GM23338 (cell line): ENCODE measurements at places on chromosomes 11 and 22. TPM values are rescaled to one million over a fixed set of nuclear protein-coding genes. Genes with fewer than 3 reads are reported as not detected.

The PARVG gene
- 0.14 TPM in 1 of 2 replicates, not detected in the other for total RNA-seq

The TST gene
- total RNA-seq, result 32.4 and 32.7 TPM in 2 replicates

The SSTR3 gene
- total RNA-seq, result 0.04 and 0.66 TPM in 2 replicates

The HIC2 gene
- total RNA-seq, result 28.0 and 34.0 TPM in 2 replicates

The GVQW3 gene
- 3.4 and 4.9 TPM in 2 replicates for total RNA-seq

The PLAAT4 gene
- total RNA-seq, result 0.69 and 3.3 TPM in 2 replicates

The C11orf87 gene
- 0.31 and 0.56 TPM in 2 replicates for total RNA-seq

The PANX3 gene
- not detected in 2 replicates for total RNA-seq

The NPTXR gene
- 9.3 and 13.4 TPM in 2 replicates for total RNA-seq

The C11orf21 gene
- total RNA-seq, result not detected in 2 replicates

The OR8U1 gene
- not detected in 2 replicates for total RNA-seq

The RHOG gene
- total RNA-seq, result 38.6 and 39.5 TPM in 2 replicates

The UBQLN3 gene
- not detected in 2 replicates for total RNA-seq

The HPX gene
- 0.50 and 0.63 TPM in 2 replicates for total RNA-seq

The PRRG4 gene
- 1.9 and 2.2 TPM in 2 replicates for total RNA-seq

The KCTD17 gene
- 26.9 and 35.0 TPM in 2 replicates for total RNA-seq

GRCh38 chr11:132147464-132147863 lies 777.0 kb downstream of the NTM start:
- DNase-seq, result no peak

DNA sequence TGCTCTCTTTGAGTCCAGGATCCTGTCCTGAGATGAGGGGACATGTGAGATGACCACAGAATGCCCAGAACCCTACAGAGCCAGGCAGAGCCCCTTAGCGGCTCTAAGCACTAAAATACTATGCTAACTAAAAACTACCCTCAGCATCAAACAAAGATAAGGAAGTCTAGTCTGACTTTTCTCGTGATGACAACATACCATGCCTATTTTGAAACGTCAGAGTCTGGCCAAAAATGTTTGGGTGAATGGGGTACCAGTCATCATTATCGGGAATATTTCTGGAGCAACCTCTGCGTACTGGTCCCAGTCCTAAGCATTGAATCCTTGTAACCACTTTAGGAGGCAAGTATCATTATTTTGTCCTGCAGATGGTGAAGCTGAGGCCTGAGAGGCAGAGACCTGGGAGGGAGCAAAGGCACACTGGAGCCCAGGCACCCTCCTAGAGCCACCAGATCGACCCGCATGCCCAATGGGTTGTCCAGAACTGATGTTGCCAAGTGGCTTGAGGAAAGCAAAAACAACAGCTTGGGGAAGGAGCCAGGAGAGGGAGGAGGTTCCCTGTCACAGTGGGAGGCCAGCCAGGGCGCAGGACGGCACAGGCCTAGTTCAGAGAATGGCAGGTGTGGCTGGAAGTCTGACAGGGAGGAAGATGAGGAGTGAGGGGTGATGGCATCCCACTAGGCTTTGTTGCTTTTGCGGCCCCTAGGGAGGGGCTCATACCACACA lies 7.2 kb upstream of the OSM start:
- DNase-seq, result no peak

- DNase-seq, result no peak
Measured at GRCh38 chr22:39839204-39839603, 54.4 kb downstream of the ENTHD1 start.

- DNase-seq, result peak; percentile 84
Measured at GRCh38 chr11:63888170-63889086, 28.5 kb downstream of the RCOR2 start.

DNA sequence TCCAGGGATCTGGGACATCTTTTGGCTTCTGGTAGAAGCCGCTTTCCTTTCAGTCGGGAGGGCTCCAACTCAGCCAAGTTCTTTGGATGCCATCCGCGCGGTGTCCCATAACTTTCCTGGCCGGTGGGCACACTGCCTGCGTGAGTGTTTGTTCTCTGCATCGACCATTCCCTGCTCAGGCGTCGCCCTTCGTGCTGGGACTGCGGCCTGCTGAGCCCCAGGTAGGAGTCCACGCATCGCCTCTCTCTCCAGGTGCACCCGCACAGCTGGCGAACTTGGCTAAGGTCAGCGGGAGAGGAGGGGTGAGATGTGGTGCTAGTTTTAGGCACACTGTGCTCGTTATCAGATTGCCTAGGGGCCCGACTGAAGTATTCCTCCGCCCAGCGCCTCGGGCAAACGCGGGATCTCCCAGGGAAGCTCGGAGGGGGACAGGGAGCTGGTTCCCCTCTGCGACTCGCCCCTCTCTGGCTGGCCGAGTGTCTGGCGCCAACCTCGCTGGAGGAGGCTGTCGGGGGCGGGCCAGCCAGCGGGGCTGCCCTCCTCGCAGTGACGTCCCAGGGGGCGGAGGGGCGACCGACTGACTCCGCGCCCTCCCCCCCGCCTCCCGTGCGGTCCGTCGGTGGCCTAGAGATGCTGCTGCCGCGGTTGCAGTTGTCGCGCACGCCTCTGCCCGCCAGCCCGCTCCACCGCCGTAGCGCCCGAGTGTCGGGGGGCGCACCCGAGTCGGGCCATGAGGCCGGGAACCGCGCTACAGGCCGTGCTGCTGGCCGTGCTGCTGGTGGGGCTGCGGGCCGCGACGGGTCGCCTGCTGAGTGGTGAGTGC lies at the start of gene LAYN:
Gene LAYN, plus strand, starts transcription at position 607 of the 823 bp plus-strand sequence. Its CDS starts 124 bp downstream, at position 731.
- DNase-seq, result peak; percentile 81

DNA sequence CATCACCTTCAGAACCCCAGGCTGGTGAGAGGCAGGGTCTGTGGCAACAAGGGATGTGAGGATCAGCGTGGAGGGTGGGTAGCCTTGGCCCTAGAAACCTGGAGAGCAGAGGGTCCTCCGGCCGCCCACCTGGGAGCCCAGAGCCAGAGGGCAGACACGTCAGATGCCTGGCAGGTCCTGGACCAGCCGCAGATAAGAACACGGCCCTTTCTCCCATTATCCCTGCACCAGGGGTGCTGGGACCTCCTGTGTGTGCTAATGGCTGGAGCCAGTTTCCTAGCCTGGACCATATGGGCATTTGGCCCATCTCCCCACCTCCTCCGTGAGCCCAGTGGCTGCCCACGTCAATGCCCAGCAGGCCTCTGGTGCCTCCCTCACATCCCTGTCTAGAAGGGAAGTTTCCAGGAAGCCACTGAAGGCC lies 88.4 kb downstream of the MORC2 start:
- DNase-seq, result no peak

DNA sequence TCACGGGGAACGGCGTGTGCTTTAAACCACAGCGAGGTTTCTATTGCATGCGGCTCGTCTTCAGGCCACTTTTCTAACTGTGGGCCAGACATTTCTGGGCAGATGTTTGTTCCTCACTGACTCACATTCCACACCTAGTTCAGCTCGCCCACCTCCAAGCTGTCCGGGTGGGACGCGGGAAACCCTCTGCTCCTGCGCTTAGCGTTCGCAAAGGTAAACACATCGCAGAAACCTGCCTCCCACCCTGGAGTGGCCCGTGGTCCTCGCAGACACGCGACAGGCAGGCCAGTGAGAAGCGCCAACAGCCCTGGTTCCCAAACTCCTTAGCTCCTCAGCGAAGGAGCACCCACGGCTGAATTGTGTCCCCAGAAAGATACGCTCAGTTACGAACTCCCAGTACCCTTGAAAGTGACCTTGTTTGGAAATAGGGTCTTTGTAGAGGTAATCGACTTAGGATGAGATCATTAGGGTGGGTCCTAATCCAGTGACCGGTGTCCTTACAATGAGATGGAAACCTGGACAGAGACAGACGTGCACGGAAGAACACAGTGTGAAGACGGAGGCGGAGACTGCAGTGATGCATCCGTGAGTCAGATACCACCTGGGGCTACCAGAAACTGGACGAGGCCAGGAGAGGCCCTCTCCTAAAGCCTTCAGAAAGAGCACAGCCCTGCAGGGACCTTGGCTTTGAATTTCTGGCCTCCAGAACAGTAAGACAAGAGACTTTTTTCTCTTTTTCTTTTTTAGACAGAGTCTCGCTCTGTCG lies 82.7 kb downstream of the CELSR1 start:
- DNase-seq, result no peak

GRCh38 chr11:69411257-69411924 lies 70.1 kb upstream of the LINC01488 start:
- DNase-seq, result no peak

DNA sequence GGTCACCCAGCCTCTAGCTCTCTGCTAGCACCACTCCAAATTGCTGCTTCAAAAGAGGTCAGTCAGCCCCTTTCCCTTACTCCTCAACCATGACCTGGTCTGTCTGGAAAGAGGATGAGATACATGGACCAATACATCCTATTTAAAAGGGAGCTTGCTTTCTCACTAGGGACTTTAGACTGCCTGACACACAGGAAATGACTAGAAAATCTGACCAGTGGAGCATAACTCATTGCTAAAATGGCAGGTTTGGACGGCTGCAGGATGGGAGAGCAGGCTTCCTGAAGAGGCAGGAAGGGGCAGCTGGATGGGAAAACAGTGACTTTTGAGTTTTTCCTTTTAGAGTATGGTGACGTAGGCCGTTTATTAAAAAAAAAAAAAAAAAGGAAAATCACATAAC lies 25.3 kb downstream of the STIM1 start:
- DNase-seq, result no peak

GRCh38 chr22:42670921-42671709 lies 21.9 kb upstream of the CYB5R3 start:
- DNase-seq, result no peak

DNA sequence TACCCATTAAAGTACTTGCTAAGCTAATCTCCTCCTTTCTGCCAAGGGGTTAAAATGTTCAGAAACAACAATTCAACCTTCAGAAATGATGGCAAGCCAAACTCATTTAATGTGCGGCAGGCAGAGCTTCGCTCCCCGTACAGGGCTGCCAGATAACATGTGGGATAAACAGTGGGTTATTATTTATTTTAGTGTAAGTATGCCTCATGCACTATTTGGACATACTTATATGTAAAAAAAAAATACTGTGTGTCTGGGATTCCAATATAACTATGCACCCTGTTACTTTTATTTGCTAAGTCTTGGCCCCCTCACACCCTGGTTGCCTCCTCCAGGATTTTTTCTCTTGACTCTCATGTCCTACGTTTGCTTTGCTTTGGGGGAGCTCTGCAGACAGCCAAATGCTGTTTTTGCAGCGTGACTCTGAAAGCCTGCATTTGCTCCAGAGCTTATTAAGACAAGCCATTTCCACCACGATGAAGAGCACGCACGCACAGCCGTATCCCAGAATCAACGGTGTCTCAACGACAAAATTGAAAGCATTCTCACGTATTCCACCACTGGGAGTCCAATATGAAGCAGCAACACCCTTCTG lies 86.5 kb upstream of the SHANK2 start:
- DNase-seq, result no peak

DNA sequence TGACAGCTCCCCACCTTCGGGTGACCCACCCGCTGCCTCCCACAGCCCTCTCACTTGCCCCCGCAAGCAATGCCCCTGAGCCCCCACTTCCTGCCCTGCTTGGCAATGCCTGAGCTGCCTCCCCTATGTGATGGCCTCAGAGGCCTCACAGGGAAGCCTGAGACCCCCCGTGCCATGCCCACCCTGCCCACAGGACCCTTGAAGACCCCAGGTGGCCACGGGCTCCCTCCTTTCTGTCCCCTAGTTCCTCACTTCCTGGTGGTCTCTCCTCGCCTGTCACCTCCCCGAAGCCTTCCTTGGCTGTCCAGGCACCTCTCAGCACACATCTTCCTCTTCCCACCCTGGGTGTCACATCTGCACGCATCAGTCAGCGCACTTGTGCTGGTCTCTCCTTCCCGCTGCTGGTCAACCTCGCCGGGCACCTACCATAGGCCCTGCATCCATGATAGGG lies 90.5 kb downstream of the BRD1 start:
- no peak for DNase-seq

GRCh38 chr11:59208956-59209355 lies 3.8 kb downstream of the MPEG1 start:
- DNase-seq, result no peak

GRCh38 chr11:120385655-120386054 lies 49.4 kb downstream of the ARHGEF12 start:
- DNase-seq, result no peak

DNA sequence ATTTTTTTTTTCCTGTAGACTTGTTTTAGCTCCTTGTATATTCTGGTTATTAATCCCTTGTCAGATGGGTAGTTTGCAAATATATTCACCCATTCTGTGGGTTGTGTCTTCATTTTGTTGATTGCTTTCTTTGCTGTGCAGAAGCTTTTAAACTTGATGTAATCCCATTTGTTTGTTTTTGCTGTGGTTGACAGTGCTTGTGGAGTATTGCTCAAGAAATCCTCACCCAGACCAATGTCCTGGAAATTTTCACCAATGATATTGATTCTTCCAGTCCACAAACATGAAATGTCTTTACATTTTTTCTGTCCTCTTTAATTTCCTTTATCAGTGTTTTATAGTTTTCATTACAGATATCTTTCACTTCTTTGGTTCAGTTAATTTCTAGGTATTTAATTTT lies 55.6 kb upstream of the MRGPRX1 start:
- DNase-seq, result no peak

GRCh38 chr11:46451759-46452158 lies 60.2 kb upstream of the CHRM4 start:
- no peak for DNase-seq

GRCh38 chr11:85941380-85941973 lies 86.3 kb downstream of the CCDC83 start:
- peak; percentile 77 for DNase-seq

DNA sequence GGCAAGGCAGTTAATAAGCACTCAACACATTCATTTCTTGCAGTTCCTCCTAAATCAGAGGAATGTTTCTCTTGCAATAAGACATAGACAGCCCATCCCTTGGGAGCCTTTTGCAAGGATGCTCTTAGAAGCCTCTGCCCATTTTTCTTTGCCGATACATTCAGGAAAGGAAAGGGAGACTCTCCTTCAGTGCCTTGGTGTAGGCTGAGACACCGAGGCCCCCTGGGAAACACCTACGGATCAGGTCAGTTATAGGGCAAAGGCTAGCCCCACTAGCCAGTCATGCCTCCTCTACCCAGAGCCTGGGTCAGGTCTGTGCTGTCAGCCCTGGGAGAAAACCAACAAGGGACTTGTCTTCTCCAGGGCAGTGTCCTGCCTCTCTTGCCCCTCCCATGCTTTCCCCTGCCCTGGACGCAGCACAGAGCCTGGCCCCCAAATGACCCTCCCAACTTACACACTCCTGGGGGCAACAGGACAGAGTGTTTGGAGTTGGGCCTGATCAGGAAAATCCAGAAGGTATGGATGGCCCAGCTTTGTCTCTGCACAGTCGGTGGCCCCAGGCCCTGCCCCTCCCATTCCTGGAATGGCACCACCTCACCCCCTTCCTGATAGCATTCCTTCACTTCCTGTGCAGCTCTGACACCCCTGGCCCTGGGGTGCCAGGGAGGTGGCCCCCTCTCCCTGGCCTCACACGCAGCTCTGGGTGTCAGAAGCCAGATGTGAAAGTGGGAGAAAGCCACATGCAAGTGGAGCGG lies 18.3 kb downstream of the ANKK1 start:
- DNase-seq, result no peak

GRCh38 chr11:83033972-83034672 lies 37.6 kb downstream of the RAB30 start:
- DNase-seq, result peak; percentile 31

- DNase-seq, result no peak
Measured at GRCh38 chr22:37760152-37760551, 47.6 kb upstream of the GCAT start.

- peak; percentile 27 for DNase-seq
Measured at GRCh38 chr11:32586576-32587190, 3.1 kb downstream of the EIF3M start.

- DNase-seq, result no peak
Measured at GRCh38 chr11:61529537-61530225, 21.1 kb downstream of the LRRC10B start.

GRCh38 chr22:37803639-37804351 lies 3.9 kb upstream of the GCAT start:
- DNase-seq, result peak; percentile 59

GRCh38 chr11:78783846-78784245 lies 209.2 kb upstream of the NARS2 start:
- no peak for DNase-seq

- no peak for DNase-seq
Measured at GRCh38 chr22:41229730-41230400, 10.9 kb downstream of the CHADL start.
